ENCODE measurements at places on chromosomes 2 and 18.

GRCh38 chr2:223797037-223797436, 40.3 kb downstream of the AP1S3 start:
- DNase-seq = no peak

DNA sequence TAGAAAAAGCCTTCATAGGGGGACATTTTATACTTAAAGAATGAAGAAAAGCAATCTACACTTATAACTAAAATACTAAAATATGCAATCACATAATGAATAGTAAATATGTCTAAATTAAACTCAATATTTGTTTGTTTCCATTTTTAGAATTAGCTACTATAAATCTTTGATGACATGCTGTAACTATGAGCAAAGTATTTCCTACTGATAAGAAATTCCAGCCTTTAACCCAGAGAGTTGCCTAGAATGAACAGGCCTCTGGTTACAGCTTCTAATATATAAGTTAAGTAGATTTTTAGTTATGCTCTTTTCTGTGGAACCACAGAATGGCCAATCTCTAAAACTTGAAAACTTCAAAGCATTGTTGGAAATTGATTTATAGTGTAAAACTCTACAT, 1465.6 kb upstream of the ZEB2 start:
- no peak for DNase-seq

GRCh38 chr18:49304751-49305150, 155.7 kb downstream of the DYM start:
- DNase-seq = no peak

- no peak for DNase-seq
Observed at GRCh38 chr2:45782436-45782835, 131.0 kb downstream of the PRKCE start.

DNA sequence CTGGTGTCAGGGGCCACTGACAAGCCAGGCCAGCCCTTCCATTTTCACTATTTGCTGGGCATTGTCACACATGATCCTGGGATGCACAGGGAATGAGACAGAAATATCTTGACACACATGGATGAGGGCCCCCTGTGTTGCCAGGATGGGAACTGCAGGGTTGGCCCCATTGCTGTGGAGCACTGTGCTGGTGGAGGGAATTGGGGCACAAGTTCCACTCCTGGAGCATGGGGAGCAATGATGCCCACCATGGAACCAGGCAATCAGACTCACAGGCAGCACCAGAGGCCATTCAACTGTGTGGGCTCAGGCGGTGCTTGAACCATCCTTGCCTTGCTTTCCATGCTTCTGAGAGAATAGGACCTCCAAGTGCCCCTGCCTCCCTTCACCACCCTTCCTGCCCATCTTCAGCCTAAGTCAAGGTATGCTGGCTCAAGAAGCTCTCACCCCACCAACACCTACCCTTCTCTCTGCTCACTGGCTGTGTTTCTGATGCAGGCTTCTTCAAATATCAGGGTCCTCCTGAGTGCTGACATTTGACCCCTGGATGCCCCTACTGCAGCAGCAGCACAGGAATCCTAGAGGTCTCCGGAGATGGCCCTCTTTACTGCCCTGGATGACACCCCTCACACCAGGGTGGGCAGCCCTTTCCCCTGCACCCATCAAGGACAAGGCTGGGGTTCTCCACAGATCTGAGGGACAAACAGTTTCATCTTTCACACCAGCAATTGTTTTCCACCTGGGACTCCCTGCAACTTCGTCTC, 11.0 kb downstream of the ADRA2B start:
- no peak for DNase-seq

DNA sequence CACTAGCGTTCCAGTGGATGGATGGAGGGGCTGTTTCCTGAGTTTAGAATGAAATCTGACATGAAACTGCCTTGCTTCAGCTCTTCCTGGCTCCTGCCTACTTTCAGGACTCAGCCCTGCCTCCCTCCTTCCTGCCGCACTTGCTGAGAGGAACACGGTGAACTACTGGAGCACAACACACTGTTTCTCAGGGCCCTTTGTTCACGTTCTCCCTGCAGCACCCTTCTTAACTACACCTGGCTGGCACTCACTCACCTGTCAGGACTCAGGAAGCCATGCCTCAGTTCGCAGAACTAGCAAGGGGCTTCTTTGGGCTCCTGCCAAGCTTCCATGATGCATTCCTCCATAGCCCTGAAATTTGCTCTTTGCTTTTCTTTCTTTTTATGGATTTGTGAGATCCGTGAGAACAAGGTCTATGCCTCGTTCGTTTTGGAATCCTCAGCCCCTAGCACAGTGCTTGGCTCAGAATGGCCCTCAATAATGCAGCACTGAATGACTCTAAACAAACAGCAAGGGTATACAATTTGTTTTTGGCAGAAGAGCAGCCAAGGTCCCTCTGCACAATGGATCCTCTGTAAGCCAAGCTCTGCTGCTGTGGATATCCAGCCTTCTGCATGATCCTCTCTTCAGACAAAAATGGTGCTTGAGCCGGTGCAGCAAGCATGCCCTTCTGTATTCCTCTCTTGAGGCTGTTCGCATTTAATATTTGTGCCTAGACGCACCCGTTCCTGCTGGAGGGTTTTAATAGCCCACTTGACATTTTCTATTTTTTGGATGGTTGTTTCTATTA, 357.0 kb downstream of the TSN start:
- no peak for DNase-seq

DNA sequence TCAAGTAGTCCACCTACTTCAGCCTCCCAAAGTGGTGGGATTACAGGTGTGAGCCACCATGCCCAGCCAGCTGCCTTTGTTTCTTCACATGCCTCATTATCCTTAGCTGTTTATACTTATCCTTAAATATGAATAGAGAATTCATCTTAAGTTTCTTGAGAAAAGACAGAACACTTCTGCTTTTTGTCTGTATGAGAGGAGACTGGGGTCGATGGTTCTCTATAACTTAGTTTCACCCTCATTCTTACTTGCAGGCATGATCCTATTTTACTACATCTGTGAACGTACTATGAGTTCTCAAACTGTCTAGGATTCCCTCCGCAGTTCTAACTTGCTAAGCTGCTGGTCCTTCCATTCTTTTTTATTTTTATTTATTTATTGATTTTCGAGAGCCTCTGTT, 20.4 kb downstream of the PPM1B start:
- no peak for DNase-seq

GRCh38 chr2:189127756-189128155, 51.8 kb downstream of the COL5A2 start:
- no peak for DNase-seq

DNA sequence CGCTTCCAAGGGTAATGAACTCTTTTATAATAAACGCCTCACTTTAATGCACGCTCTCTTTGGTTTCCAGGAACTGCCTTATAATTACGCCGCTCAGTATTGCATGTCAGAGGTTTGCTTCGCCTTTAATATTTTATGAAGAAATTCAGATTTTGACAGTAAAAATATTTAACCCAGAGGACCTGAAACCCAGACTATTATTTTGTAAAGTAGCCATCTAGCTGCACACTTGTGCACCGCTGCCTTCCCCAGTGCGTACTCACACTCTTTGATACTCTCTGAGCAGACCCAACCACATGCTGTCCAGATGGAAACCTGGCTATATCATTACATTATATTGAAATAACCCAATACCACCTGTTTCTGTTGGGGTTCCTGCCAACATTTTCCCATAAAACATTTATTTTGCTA, 270.1 kb downstream of the C1D start:
- no peak for DNase-seq

- DNase-seq = no peak
Observed at GRCh38 chr2:25421289-25421688, 79.6 kb upstream of the DNMT3A start.

DNA sequence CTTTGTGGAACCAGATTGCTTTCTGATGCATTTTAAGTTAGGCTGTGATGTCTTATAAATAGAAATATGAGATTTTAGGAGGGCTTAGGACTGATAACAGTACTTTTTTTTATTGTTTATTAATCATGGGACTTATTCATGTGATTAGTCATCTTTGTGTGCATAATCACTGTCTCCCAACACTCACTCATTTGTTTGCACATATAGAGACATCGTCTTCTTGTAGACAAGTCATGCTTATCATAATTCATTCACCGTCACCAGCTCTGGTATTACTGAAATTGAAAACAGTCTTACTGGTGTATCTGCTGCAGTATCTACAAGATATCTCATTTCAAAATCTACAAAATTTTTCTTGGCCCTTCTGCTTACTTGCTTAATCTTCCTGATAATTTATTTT, 45.8 kb downstream of the WDR7 start:
- DNase-seq = no peak

DNA sequence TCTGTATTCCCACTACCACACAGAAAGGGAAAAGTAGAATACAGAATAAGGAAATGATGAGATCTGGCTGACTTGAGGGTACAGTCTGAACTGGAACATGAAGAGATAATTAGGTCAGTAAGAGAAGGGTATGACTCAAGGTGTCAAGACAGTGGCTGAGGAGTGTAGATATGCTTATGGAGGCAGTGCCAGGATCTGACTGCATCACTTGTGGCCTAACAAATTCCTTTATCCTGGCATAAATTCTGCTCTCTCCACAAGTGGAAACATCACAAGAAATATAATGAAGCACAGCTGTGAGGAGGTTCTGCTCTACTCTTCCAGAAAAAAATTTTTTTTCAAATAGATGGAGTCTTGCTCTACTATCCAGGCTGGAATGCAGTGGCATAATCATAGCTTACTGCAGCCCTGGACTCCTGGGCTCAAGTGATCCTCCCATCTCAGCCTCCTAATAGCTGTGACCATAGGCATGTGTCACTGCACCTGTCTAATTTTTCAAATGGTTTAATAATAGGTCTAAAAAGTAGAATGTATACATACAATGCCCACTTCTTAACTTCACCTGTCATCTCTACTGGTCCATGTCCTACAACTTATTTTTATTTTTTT, 85.3 kb downstream of the C2orf74 start:
- no peak for DNase-seq

GRCh38 chr18:31093880-31094279, 8.3 kb downstream of the DSC2 start:
- DNase-seq = no peak

- DNase-seq = no peak
Observed at GRCh38 chr2:223635080-223635479, 32.9 kb upstream of the SCG2 start.

DNA sequence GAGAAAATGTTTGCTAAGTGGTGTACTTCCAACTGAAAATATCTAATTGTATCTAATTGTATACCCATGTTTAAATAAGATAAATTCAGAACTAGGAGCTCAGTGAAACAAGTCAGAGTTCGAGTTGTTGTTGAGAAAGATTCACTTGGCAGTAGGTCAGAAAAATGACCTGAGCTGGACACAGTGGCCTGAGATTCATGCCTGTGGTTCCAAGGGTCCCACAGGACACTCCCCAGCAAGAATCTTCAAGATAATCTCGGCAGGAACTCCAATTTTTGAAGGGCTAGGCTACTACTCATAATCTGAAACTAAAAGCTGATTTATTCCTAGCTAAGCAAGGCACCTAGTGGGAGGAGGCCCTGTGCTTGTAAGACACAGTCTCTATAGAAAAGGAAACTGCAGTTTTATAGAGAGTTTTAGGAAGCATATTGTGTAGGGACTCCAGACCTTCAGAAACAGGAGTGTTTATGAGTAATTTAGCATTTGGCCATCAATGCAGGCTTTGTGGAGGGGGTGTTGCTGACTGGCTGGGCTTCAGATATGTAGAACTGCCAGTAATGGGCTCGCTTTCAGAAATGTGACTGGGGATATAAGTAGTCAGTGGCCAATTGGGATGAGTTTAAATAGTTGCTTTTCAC, 43.2 kb downstream of the SP140 start:
- DNase-seq = no peak

DNA sequence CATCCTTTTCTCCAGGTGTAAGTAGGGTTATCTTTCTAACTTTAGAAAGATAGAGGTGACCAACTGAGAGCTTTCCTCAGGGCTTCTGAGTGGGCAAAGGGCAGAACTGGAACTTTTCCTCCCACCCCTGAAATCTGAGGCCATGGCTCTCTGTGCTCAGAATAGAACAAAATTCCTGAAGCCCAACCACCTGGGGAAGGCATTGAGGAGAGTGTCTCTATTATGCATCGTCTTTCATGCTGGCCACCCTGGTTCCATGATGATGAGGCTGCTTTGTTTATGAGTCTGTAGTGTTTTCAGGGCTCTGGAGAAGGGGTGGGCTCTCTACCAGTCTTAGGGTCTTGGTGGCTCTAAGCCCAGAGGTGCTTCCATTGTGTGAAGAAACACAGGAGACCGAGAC, 30.7 kb upstream of the IL1R1 start:
- DNase-seq = no peak

- no peak for DNase-seq
Observed at GRCh38 chr18:55484773-55485172, 103.2 kb downstream of the TCF4 start.

GRCh38 chr2:207782238-207783030, 12.7 kb upstream of the FZD5 start:
- DNase-seq = no peak

DNA sequence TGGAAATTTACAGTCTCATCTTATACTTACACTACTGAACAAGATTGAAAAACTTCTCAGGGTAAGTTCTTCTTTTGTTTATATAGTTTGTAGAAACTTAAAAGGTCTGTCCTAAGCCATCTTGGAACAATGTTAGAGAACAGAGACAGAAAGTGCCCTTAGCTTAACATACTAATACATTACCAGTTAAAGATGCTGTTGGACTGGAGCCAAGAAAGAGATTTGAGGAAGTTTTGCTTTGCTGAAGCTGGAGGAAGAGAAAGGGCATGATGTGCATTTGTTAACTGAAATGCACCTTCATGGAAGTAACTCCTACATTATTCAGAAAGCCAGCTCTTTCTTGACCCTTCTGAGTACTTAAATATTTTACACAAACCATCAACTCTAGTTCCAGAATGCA, 66.5 kb upstream of the TNFRSF11A start:
- DNase-seq = no peak

DNA sequence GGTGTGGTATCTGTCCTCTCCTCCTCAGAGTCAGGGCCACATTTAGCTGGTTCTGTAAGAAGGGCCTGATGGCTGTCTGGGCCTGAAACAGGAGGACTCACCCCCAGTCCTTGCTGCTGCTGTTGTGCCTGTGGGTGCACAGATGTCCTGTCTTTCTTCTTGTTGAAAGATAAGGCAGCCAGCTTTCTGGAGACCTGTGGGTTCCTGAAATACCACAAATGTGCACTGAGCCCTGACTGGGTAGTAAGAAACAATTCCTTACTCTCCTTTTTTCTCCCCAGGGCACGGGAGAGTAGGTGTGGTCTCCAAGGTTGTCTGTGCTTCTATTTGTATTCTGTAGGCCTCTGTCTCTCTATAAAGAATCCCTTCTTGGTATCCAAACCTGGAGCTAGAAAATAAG, 96.2 kb upstream of the DLX2 start:
- DNase-seq = no peak

Measured in stimulated activated CD8-positive, alpha-beta memory T cell treated with anti-CD3 and anti-CD28 coated beads, Interleukin-15, amount 100 ng/mL, for 24 hours (primary cell).